Activated naive CD4-positive, alpha-beta T cell (primary cell): ENCODE measurements at places on chromosomes 3 and 15.

- no peak for DNase-seq
Measured at GRCh38 chr3:153615863-153616262, 453.8 kb downstream of the RAP2B start.

- no peak for DNase-seq
Measured at GRCh38 chr3:42188376-42188775, 77.6 kb downstream of the CCK start.

- DNase-seq = no peak
Measured at GRCh38 chr3:10332481-10333348, 11.8 kb upstream of the SEC13 start.

- DNase-seq = no peak
Measured at GRCh38 chr3:184805351-184806038, 6.5 kb upstream of the VPS8 start.

DNA sequence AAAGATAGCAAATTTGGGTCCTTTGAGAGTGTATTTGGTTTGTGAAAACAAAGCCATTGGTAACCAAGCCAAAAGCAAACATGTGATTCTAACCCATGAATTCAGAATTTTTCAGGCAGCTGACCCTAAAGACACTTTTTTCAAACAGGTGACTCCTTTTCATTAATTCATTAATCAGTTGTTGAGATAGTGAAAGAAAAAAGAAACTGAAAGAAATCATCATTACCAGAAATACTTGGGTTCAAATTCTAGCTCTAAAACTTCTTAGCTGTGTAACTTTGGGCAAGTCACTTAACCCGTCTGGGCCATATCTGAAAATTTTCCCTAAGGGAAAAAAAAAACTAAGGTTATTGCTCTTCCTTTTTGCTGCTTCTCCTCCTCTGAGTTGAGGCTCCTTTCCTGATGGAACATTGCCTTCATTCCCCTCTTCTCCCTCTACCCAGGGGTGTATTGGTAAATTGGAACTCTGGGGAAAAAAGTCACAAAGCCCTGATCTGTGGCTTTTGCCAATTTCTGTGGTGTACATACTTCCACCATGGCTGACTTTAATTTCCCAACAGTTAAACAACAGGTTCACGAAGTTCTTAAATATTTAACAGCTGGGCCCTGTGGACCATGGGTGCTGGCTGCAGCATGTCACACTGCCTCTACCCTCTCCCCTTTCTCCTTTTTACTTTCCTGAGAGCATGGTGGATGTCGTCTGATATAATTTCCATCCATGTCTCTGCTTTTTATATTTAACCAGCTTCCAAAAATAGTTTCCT, 120.3 kb downstream of the ASB7 start:
- DNase-seq = no peak

DNA sequence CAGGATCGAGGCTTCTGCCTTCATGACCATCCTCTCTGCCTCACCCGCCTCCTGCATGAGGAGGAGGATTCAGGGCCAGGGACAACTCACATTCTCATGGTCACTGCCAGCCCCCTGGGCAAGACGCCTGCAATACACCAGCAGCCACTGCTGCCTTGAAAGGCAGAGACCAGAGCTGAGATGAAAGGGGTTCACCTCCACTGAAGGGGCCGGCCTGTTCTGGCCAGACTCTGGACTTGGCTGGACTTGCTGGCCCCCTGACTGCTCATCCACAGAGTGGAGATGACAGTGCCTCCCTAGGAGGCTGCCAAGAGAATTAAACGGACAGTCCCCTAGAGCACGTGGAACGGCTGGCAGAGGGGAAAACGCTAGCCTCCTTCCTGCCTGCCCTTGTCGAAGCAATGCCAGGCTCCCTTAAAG, 35.2 kb downstream of the MGLL start:
- DNase-seq = no peak

DNA sequence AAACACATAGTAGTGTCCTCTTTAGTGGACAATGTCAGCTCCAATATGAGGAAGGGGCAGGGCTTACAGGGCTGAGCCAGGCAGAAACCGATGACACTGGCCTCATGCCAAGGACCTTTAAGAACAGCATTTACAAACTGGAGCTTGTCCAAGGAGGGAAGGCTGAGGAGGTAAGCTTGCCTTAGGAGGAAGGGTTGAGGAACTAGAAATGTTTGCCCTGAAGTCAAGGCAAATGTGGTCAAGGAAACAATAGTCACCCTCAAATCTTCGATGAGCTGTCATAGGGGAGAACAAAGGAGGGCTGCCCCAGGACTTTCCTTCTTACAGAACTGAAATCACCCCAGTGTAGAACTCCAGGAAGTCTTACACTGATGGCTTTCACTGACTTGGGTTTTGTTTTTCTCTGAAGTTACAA, 136.4 kb downstream of the LIPC start:
- DNase-seq = no peak

- DNase-seq = no peak
Measured at GRCh38 chr3:11991751-11992150, 12.4 kb upstream of the SYN2 start.

DNA sequence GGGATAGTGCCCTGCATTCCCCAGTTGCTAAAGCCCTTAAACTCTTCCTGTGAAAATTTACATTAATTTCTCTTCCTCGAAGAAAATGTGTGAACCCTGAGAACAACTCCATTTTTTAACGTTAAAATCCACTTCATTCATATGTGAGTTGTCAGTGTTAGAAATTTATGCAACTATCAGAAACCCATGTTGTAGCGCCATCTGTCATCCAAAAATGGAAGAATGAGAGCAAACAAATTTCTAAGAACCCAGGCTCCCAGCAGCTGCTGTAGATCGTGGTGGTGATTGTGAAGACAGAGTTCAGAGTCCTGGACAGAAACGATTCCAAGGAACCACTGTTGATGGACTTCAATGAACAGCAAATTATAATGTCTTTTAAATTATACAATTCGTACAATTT, 179.7 kb upstream of the NDN start:
- DNase-seq = no peak

DNA sequence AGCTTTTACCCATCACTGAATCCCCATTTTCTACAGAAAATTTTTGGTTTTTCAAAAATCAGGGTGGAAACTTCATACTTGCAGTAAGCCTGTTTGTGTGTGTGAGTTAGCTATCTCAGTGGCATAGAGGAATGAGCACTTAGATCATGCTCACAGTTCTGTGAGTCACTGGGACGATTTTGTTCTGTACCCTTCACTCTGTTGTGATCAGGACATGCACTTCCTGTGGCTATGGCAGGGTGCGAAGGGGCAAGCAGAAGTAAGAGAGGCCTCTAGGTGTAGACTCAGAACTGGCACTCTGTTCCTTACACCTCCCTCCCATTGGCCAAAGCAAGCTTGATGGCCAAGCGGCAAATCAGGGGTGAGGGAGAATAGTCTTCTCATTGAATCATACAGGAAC, 11.6 kb downstream of the NIPA2 start:
- no peak for DNase-seq

GRCh38 chr3:133895208-133896001, at the start of gene RAB6B:
RAB6B (minus strand) TSS chr3:133895882; CDS start chr3:133895466, 416 bp downstream.
- no peak for DNase-seq

DNA sequence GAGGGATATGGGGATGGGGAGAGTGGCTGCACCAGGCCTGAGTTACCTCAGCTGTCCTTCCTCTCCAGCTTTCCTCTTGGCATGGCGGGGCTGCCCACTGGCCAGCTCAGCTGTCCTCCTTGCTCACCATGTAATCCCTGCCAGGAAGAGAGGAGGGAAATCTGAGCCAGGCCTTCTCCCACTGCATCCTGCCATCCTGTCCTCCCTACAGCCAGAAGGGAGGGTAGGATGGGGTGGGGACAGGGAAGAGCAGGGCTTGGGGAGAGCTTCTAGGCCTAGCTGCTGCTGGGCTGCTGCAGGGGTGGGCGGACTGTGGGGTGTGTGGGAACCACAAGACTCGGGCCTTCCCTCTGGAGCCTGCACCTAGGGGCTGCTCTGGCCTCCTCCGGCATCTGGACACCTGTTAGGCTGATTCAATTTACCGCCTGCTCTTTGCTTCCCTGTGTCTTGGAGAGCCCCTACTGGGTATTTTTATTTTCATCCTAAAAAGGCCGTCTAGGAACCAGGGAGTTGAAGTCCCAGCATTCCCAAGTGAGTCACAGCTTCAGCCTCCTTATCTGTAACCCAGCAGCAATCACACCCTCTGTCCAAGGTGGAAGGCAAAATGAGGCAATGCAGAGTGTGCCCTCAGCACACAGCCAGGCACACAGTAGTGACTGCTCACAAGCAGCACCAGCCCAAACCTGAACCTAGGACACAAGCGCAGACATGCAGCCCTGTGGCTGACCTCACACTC, 13.1 kb upstream of the KY start:
- no peak for DNase-seq

DNA sequence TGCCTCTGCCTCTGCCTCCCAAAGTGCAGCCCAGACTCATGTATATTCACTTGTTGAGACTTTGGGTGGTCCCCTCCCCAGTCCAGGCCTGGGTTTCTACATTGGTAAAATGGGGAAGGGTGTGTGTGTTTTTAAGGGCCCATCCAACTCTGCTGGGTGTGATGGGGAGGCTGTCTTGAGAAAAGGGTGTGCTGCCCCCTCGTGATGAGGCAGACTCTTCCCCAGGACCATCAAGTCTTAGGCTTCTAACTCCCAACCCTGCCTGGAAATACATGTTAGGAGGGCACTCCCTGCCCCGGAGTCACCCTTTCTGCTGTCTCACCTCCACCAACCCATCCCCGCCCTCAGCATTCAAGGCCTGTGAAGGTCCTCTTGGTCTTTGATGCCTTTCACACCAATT, 4.4 kb upstream of the PTPN23 start:
- no peak for DNase-seq

GRCh38 chr15:92690395-92690794, 34.8 kb upstream of the FAM174B start:
- DNase-seq = no peak

DNA sequence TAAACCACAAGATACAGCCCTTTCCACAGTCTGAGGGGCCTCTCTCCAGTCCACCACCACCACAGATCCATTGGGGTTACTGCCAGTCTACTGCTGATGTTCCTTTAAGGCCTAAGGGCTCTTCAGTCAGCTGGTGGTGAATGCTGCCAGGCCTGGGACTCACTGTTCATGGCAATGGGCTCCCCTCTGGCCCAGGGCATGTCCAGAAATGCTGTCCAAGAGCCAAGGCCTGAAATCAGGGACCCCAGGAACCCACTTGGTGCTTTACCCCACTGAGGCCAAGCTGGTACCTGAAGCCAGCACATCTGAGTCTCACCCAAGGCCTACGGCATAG, 128.6 kb upstream of the CBLB start:
- DNase-seq = no peak

- DNase-seq = no peak
Measured at GRCh38 chr3:98954242-98954641, 52.7 kb upstream of the DCBLD2 start.

- DNase-seq = no peak
Measured at GRCh38 chr3:177197727-177198460, 612 bp upstream of the TBL1XR1 start.

GRCh38 chr15:56678571-56678970, 54.7 kb downstream of the ZNF280D start:
- DNase-seq = no peak

DNA sequence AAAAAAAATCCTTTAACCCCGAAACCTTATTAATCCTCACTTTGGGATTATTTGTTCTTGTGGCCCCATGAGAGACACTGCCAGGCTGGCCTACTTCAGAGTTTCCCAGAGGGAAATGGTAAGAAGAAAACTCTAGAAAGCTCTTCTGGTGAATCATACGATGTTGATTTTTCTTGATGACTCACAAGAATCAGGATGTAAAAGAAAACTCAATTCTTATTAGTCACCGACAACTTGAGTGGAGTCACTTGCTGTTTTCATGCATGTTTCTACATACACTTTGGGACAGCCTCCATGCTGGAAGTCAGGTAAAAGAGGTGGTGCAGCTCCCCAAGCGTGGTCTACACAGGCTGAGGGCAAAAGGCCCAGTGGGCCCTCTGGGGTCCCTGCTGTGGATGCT, 42.8 kb downstream of the MYO5C start:
- DNase-seq = no peak

- no peak for DNase-seq
Measured at GRCh38 chr3:24504772-24505171, 10.1 kb upstream of the THRB start.

DNA sequence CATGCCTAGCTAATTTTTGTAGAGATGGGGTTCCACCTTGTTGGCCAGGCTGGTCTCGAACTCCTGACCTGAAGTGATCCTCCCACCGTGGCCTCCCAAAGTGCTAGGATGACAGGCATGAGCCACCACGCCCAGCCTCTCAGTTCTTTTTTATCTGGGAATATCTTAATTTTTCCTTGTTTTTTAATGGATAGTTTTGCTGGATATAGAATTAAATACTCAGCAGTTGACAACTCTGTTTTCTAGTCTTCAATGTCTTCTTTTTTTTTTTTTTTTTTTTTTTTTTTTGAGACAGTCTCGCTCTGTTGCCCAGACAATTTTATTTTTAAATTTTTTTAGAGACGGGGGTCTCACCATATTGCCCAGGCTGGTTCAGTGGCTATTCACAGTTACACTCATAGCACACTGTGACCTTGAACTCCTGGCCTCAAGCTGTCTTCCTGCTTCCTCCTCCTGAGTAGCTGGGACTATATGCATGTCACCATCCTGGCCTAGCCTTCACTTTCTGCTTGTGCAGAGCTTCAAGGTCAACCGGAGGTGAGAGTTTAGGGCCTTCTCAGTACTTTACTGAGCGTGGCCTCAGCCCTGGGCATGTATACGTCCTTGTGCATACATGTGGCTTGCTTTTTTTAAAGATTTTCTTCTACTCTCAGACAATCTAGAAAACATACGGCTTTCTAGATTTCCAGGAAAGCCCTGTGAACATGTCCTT, 120.5 kb downstream of the ZNF609 start:
- no peak for DNase-seq

GRCh38 chr15:41001524-41002214, 48.4 kb downstream of the CHAC1 start:
- DNase-seq = no peak

- no peak for DNase-seq
Measured at GRCh38 chr3:197305854-197306253, 7.4 kb upstream of the DLG1 start.

- DNase-seq = no peak
Measured at GRCh38 chr3:73609655-73610054, 15.1 kb downstream of the PDZRN3 start.

GRCh38 chr15:59159210-59159609, 47.4 kb upstream of the LDHAL6B start:
- no peak for DNase-seq

GRCh38 chr3:167864552-167864874, 129.0 kb downstream of the SERPINI1 start:
- DNase-seq = no peak

GRCh38 chr15:100766243-100767000, 113.2 kb upstream of the ALDH1A3 start:
- DNase-seq = no peak
